ENCODE measurements at places on chromosomes 13 and 19.

- DNase-seq = no peak
These were observed 1.1 kb downstream of the PRODH2 start for GRCh38 chr19:35811317-35812219.

- no peak for DNase-seq
These were observed 200 bp downstream of the MLLT1 start for GRCh38 chr19:6279620-6279930.

- DNase-seq = no peak
These were observed 1139.7 kb upstream of the SPRY2 start for GRCh38 chr13:81480634-81481033.

DNA sequence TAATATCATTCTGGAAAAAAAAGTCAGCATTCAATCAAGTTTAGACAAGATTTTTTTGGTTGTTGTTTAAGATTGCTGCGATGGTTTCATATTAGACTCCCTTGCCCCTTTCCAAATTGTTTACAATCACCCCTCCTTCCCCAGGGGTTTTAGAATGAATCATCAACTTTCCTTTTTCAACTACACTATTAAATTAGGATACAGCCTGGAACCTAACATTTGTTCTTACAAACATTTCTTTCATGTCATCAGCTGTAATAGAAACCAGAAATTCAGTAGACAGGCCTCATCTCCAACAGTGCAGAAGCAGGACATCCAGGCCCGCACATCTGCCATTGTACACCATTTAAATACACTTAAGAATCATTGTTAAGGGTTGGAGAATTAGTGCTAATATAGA, 44.4 kb upstream of the WDFY2 start:
- DNase-seq = no peak

GRCh38 chr19:6556480-6557195, 25.8 kb downstream of the TNFSF9 start:
- DNase-seq = no peak

DNA sequence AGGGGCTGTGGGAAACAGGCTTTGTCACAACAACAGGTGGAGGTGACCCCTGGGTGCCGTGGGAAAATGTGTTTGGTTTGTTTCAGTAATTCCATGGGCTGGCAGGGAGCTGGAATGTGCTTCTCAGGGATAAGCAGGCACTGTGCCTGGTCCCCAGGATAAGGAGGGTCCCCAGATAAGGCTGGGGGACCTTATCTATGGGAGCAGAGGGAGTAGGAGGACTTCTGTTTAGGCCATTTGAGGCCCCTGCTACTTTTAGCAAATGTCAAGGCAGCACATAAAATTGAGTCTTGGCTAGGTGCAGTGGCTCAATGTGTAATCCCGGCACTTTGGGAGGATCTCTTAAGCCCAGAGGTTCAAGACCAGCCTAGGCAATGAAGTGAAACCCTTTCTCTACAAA, 59.5 kb downstream of the KCNC3 start:
- no peak for DNase-seq

- DNase-seq = no peak
These were observed 11.5 kb downstream of the TM6SF2 start for GRCh38 chr19:19261350-19262189.

DNA sequence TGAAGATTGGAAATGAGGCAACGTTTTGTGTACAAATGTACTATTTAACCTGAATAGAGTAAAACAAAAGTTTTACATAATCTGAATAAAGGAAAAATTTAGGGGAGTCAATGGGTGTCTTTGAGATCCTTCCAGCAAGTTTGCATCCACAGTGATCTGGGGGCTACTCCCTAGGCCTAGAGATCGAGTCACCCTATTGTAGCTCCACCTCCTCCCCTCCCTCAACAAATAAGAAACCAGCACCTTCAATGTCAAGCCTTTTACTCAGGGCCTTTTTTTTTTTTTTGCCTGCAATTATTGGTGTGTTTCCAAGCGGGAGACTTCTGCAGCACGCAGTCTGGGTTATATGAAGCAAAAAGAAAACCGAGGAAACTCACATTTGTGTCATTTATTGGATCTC, 16.3 kb upstream of the RAP2A start:
- DNase-seq = no peak

Measured in thoracic aorta (tissue), 2 donors.